ENCODE measurements at places on chromosomes 3 and 15.

DNA sequence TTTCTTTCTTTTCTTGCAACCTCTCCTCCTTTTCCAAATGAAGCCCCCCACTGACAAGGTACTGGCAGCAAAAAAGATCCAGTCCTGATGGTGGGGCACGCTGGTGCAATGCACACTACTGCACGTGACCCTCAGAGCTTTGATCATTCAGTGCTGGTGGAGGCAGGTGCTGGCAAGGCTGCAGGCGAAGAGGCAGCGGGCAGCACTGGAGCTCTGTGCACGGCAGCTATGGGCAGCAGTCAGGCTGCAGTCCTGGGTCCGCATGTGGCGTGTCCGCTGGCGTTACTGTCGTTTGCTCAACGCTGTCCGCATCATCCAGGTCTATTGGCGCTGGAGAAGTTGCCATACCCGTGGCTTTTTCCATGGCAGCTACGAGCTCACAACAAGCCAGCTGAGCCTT, 40.1 kb upstream of the IQCF6 start:
- no peak for DNase-seq

DNA sequence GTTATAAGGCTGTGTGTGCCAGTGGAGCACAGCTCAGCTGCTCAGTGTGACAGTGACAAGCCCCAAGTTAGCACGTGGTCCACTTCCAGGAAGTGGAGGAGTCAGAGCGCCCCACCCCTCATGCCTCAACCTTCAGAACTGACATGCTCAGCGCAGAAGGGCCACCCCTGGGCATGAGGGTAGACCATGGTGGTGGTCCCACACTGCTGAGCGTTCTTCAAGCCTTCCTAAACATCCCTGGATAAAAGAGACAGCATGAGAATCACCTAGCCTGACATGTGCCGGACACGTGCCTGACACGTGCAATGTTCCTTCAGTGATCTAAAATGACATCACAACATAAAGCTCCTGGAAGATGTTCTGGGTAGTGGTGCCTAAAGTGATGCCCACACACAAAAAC, 16.8 kb downstream of the ATP10A start:
- DNase-seq = no peak

GRCh38 chr3:44186712-44187111, 55.0 kb upstream of the TOPAZ1 start:
- DNase-seq = no peak

DNA sequence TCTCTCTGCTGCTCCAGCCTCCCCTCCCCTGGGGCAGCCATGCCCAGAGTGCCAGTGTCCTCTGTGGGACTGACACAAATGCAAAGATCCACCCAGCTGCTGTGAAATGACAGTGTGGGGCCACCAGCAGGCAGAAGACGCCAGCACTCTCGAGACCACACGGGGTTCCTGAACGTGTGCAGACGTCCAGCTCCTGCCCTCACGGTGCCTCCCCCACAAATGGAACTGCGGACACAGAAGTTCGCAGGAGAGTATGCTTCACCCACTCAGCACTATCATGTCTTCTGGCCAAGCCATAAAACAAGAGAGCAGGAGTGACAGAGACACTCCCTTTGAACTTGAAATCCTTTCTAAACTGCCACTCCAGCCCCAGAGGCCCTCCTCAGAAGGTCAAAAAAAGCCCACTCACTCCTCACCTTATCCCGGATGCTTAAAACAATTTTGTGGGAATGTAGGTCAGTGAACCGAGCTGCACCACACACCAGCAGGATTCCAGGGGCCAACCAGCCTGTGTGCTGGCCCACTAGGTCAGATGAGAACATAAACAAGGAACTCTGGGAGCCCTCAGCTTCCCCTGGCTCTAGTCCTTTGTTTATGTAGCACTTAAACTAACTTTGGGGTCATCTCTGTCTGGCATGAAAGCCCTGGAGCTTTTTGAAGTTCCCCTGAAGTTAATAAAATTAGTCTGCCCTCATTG, 112.6 kb downstream of the DNAJB8 start:
- DNase-seq = no peak

DNA sequence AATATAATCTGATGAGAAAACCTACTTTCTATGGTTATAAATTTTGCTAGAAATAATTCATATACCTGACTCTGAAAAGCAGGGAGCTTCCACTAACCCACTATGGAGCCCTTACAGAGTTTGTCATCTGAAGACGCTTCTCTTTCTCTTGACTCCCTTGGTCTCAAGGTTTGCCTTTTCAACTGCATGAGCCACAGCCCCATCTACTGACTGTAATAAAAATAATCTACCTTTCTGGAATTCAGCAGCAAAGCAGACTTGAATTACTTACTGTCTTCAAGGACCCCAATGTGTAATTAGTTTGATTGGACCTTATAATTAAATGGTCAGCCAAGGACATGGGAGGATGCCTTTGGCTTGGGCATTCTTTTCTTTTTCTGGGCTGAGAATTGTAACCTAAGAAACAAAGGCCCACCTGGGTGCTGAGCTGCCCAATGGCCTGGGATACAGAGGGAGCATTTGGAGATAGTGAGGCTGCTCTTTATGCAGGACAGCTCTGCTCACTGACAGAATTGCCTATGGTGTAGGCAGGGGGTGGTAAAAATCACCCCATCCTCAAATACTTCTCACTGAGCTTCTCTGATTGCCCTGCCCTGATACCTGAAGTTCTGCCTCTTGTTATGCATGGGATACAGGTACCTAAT, 178.6 kb upstream of the TRIM42 start:
- no peak for DNase-seq

- DNase-seq = no peak
Measured at GRCh38 chr3:149015393-149015792, 24.1 kb downstream of the GYG1 start.

DNA sequence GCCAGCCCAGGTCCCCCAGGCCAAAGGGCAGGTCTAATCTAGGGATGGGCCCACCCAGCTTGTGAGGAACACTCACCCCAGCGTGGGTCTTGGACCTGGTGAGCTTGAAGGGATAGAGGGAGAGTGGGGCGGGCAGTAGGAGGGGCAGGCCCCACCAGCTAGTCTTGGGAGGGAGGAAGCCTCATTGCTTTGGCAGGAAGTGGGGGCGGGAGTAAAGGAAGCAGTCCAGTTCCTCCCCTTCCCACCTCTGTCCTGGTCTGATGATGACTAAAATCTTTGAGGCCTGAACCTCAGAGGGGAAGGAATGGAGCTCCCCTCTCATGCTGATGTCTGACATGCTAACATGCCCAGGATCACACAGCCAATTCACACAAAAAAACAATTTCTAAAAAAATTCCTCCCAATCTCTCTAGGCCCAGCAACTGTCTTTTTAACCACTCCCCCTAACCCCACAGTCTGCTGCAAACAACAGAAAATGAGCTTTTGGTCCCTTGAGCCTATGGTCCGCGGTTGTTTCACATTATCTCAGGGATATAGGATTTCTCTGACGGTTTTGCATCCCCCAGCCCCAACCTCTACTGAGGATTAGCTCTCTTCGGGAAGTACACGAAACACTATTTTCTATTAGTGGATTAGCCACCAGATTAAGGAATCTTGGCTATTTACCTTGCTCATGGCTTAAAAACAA, 30.7 kb upstream of the DUSP7 start:
- DNase-seq = no peak

DNA sequence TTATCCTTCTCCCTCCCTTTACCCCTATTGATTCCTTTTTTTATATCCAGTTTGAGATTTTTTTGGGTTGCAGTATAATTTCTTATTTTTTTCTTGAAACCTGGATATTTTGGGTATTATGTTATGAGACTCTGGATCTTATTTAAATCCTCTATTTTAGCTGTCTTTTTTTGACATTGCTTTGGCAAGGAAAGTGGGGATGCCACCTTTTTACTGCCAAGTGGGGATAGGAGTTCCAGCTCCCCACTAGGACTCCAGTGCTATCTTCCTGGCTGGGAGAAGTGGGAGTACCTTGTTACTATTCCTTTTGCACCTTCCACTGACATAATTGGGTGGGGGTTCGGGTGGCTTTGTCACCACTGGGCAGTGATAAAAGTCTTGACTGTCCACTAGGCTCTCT, 87.9 kb downstream of the SATB1 start:
- no peak for DNase-seq

- DNase-seq = no peak
Measured at GRCh38 chr15:60255390-60255789, 142.4 kb downstream of the ANXA2 start.

DNA sequence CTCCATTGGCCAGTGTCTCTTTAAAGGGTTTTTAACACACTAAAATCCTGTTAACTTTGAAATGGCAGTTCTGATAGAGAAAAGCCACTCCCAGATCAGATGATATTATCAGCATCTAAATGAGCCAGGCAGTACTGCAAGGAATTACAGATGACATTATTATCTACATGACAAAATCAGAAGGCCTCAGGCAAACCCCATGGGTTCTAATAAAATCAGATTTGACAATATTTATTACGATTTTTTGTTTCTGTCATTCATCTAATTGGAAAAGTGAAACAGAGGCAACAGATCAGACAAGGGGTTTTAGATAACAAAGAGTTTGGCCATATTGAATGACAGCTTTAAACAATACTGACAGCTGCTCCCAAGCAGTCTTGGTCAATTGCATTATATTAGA, 112.7 kb downstream of the FEZF2 start:
- no peak for DNase-seq

GRCh38 chr3:183825456-183826161, at the start of gene MAP6D1:
Gene MAP6D1, minus strand, starts transcription at chr3:183825577. Its CDS starts 30 bp downstream, at chr3:183825547.
- DNase-seq = no peak

GRCh38 chr3:179750720-179751328, 98.0 kb downstream of the USP13 start:
- DNase-seq = no peak

DNA sequence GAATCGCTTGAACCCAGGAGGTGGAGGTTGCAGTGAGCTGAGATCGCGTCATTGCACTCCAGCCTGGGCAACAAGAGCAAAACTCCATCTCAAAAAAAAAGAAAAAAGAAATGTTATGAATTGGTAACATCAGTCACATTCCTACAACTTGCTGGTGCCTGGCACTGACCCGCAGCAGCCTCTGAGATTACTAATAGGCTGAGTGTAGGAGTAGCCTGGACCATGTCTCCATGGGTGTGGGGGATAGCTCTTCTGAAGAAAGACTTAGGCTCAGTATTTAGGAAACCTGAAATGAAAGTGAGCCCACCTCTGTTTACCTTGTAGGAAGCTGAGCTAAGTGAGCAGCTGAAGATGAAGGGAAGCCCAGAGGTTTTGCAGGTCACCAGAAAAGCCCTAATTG, 148.3 kb downstream of the LRRC28 start:
- no peak for DNase-seq

DNA sequence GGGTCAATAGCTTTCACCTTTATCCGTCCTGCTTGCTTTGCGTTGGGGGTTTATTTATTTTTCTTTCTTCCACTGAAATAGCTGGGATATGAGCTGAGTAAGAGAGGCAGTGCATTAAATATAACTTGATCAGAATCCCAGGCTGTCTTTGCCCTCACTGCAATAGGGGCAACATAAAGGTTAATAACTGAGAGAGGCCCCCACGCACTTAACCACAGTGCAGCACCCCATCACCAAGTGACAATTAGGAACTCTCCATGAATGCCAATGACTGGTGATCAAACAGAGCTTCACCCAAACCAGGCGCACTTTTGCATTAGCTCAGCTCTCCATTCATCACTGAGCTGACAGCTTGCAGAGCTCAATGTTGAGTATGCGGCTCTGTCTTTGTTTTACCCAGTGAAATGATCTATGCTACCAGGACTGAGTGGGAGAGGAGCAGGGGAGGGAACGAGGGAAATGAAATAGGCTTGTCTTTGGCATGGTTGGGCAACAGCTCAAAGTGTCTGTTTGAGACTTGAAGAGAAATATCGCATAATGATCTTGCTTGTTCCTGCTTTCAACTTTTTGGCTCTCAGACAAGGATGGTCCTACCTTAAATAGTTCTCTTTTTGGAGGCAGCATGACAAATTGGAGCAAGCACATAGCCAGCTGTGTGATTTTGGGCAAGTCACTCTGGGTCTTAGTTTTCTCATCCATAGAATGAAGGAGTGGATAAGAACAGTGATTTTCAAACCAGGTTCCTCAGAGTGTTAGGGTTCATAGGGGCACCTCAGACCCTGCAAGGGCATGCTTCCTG, 14.5 kb upstream of the GLCE start:
- no peak for DNase-seq

- DNase-seq = no peak
Measured at GRCh38 chr3:152405915-152406802, 137.4 kb downstream of the MBNL1 start.

DNA sequence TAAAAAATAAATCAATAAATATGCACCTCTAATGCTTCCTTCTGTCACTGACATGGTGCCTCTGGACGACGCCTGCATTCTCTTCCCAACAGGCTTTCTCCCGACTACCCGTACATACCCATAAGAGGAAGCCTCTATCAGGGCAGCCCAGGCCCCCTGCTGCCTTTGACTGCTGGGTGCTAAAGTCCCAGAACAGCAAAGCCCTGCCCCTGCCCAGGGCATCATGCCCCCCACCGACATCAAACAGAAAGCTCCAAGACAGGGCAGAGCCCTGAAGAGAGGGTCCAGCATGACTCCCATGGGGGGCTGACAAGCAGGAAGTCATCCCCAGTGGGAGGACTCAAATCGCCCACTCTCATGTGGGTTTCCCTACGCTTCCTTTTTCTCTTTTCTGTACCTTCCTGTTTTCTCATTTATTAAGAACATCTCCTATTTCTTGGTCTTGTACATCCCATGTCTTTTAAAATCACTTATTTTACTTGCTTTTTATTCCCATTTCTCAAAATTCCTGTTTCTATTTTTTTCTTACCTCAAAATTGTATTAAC, 23.4 kb downstream of the XPC start:
- DNase-seq = no peak

GRCh38 chr3:14280326-14280725, 101.7 kb downstream of the LSM3 start:
- DNase-seq = no peak

DNA sequence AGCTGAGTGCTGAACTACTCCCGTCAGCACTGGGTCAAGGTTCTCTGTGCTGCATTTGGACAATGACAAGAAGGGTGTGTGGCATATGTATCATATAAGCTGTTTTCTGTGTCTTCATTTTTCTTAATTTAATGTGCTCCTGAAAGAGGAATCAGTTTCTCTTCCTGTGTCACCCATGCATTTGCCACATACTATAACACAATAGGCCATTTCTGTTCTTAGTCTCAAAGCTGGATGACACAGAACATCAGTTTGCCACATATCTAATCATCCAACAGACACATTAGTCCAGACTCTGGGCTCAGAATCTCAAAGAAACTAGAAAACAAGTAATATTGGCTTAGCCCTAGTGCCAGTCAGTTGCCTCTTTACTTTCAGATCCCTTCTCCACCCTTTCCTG, 34.1 kb downstream of the CEP19 start:
- no peak for DNase-seq

DNA sequence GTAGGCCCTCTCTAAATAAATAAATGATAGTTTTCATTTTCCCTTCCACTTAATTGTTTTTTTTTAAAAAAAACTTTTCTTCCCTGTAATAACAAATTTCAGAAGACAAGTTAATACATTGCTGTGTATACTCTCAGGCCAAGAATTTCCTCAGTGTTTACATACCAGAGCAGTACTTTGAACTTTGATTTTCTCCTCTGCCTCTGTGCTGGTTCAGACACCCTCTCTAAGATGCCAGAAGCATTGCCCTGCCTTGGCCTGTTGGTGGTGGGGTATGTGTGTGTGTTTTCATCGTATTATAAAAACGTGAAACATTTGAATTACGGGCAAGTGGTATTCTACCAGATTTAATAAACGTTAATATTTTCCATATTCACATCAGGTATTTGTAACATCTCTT, 70.1 kb downstream of the SMAD3 start:
- no peak for DNase-seq

- DNase-seq = no peak
Measured at GRCh38 chr3:13065727-13066126, 7.5 kb downstream of the IQSEC1 start.

- peak; percentile 10 for DNase-seq
Measured at GRCh38 chr3:14598143-14598569, 53.4 kb upstream of the CCDC174 start.

GRCh38 chr15:34693053-34693744, 61.6 kb downstream of the GJD2 start:
- DNase-seq = peak; percentile 62
